ENCODE measurements at places on chromosomes 12 and 14.
A peak's percentile ranks its signal among the peaks of the same experiment; 100 is the strongest.

- no peak for DNase-seq
Observed at GRCh38 chr12:109605016-109605415, 31.4 kb downstream of the MVK start.

DNA sequence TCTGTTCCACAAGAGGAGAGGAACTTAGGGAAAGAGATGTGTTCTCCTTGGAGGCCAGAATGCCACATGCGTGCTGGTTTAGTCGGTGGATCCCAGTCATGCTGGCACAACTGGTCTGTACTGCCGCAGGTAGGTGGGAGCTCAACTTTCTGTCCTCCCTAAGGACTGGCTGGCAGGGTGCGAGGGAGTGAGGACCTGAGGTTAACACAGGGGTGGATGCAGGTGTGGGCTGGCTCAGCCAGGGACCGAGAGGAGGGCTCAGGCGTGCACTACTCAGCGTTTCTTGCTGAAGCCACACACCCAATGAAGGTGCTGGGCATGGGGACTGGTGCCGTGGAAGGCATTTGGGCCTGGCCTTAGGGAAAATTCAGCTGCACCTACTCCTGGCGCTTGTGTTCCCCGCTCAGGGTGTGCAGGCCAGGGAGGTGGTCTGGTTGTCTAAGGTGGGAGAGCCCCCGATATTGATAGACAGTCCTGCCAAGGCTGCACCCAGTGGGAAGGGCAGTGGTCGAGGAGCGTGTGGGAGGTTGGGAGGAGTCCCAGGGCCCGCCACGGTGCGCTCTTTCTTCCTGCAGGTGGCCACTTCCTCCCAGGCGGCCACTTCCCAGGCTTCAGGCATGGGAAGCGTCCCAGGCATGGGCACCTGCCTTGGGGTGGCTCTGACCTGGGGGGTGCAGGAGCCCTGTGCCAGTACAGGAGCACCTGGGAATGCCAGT is 138.4 kb downstream of the ADGRD1 start:
- DNase-seq, result no peak

DNA sequence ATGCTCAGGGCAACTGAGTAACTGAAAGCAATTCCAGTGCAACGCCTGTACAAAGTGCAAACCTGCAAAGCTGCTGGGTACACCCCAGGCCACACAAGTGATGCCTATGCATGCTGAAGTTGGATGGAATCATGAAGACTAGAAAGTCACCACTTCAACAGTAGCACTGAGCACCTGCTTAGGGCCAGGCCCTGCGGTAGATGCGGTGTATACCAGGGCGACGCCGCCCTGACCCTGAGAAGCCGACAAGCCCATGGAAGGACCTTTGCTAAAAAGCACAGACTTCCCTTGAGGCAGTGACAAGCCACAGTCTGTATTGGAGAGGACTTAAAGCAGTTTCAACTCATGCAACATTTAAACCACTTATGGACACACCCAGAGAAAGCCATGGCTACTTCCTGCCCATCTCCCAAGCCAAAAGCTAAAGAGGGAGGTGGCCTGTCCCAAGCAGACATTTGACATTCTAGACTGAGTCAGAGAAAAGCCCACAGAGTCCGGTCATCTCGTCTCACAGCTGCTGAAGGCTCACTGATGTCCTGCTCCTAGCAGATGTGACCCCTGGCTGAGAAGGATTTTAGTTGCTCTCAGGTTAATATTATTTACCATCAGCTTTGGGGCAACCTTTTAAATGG is 843.9 kb upstream of the TMEM132C start:
- no peak for DNase-seq

GRCh38 chr12:110330544-110330943 is 49.5 kb downstream of the ATP2A2 start:
- no peak for DNase-seq

- DNase-seq, result no peak
Observed at GRCh38 chr14:105317546-105317945, 3.0 kb downstream of the PACS2 start.

DNA sequence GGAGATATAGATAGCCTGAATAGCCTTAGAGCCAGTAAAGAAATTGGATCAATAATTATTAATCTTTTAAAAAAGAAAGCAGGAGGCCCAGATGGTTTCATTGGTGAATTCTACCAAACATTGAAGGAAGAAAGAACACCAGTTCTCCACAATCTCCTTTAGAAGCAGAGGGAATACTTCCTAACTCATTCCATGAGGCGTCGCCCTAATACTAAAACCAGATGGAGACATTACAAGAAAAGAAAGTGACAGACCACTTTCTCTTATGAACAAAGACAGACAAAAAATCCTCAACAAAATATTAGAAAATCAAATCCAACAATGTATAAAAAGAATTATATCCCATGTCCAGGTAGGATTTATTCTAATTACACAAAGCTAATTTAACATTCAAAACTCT is 362.6 kb downstream of the BCAT1 start:
- DNase-seq, result no peak

- no peak for DNase-seq
Observed at GRCh38 chr14:105485739-105486162, 935 bp upstream of the CRIP1 start.

DNA sequence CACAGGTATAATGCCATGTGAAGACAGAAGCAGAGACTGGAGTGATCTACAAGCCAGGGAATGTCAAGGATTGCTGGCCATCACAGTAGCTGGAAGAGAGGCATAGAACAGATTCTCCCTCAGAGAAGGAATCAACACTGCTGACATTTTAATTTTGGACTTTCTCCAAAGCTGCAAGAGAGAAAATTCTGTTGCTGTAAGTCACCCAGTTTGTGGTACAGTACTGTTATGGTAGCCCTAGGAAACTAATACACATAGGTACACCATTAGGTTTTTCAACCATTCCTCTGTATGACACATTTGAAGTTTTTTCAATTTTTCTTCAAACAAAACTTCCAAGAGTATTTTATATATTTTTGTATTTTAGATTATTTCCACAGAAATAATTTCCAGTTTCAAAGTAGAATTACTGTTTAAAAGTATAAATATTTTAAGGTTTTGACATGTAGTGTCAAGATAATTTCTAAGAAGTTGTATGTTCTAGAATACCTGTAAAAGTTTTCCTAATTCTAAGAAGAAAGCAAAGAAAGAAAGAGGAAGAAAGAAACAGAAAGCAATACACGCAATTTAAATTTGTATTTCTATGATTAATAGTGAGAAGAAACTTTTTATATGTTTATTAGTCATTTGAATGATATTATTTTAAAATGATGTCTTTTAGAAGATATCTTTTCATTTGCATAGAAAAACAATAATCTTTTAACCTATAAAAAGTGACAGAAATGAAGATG is 64.9 kb upstream of the CATSPERB start:
- DNase-seq, result no peak

DNA sequence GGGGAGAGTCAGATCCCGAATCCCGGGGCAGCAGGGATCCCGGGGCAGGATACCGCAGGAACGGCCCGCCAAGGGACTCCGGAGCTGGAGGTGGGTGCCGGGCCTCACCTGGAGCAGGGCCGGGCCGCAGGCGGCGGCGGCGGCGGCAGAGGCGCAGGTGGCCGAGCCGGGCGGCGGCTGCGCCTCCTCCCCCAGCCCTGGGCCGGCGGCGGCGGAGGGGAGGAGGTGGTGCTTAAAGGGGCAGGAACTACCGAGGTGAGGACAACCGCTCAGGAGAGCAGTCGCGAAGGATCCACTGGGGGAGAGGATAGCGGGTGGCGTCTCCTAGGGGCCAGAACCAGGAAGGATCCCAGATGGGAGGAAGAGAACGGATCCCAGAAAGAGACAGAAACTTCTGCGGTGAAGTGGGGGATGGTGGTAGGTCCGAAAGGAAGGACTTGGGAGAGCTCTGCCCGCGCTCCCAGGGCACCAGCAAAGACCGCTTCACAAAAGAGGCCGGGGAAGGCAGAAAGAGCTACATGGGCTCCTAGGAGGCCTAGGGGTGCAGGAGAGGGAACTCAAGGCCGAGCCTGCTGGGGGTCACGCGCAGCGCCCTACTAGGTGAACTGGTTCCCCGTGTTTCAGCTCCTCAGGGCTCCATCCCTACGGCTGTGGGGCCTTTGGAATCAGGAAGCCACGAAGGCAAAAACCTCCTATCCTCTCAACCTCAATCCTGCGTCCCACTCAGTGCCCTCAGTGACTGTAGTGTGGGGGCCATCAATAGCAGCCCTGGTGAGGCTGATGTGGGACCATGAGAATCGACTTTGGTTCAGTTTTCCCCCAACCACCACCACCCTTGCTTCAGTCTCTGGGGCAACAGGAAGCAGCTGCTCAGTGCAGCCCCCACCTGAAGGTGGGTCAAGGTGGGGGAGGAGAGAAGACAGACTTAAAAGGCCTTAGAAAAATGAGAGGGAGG is 5.0 kb upstream of the BAZ2A start:
- DNase-seq, result peak; percentile 41

DNA sequence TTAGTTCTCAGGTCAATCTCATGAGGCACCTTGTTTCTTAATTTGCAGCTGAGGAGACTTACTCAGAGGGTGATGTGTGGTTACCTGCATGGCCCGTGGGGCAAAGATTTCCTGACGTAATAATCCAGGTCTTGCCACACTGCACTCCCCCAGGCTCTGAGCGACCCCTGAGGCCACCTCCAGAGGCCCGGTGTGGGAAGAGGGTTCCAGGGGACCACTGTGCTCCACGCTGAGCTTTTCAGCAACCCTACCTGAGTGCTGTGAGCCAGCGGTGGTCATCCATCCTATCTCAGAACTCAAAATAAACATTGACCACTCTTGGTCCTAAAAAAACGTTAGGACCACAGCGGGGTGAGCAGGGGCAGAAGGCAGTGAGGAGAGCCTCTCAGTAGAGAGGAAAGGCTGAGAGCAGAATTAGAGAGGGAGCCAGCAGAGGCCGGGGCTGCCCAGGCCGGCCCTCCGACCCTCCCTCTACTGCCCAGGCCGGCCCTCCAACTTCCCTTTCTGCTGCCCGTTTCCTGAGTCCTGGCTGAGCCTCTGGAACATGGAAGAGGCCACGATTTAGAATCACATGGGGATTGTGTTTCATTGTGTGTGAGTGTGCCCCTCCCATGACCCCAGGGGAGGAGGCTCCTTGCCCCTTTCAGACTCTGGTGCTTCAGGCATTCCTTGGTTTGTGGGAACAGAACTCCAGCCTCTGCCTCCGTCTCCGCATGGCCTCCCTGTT is 188.2 kb upstream of the DIO3 start:
- no peak for DNase-seq

- no peak for DNase-seq
Observed at GRCh38 chr12:64595863-64596793, 14.2 kb upstream of the RASSF3 start.

- no peak for DNase-seq
Observed at GRCh38 chr14:72716476-72716875, 177.4 kb downstream of the DPF3 start.

DNA sequence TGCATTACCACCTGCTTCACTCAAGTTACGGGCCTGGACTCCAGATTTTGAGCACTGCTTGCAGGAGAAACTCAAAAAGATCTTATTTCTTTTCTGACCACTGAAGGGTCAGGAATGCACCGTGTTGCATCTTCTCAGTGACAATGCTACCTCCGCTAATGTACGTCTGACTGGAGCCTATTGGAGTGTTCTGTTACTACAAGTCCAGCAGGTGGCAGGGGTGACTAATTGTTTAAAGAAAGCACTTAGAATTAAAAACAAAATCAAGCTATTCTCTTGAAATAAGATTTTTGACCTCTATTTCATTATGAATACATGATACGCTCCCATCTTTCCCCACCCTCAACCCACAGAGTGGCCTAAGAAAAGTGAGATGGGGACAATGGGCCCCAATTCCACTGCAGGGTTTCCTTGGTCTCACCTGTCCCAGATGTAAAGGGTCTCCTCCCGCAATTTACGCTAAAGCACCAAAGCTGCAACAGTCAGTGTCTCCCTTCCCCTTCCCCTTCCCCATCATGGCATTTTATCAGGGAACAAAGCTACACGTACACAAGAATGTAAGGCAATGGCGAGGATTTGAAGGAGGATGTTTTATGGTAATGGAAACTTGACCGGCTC is 2.2 kb downstream of the TBPL2 start:
- no peak for DNase-seq

- DNase-seq, result no peak
Observed at GRCh38 chr12:105570944-105571343, 240.5 kb downstream of the C12orf75 start.

GRCh38 chr14:73747379-73748211 is 33.4 kb upstream of the PNMA1 start:
- no peak for DNase-seq

DNA sequence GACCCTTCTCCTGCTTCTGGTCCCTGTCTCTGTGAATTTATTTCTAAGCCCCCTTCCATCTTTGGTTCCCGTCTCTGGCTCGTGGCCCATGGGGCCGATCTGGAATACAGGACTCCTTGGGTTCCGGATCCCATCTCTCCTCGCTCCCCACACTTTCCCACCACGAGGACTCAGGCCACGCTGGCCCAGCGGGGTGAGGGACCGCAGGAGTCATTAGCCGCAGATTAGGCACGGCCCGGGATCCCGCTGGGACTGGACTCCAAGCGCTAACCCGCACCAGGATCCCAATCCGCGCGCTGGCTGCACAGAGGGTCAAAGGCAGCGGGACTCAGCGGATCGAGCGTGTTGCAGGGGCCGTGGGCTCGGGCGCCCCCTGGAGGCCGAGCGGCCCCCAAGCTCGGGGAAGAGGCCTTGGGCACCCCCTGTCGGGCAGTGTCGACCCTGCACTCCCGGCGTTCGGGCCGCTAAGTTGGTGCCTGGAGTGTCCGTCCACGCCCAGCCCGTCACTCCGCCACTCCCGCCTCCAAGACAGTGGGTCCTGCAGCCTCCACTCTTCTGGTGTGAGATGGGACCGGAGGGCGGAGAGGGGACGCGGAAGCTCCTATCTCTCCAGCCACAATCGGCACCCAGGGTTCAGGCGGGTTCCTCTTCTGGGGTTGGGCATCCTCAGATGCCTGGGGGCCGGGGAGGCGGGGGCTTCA is 9.5 kb downstream of the SHMT2 start:
- peak; percentile 65 for DNase-seq

DNA sequence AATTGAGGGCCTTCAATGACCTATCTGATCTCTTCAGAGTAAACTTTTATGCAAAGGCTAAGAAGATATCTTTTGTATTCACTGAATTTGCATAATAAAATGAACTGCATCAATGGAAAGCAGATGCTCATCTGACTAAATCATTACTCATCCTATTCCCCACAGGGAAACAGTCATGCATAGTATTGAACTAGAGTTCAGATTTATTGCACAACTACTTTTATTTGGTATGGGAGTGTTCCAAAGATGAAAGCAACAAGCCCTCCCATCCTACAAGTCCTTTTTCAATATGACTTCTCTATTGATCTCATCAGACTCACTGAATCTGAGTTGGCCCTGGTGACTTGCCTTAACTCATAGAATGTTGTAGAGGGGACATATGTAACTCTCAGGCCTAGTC is 159.8 kb downstream of the KITLG start:
- DNase-seq, result no peak
